ENCODE measurements at places on chromosomes 3 and 15.
A peak's percentile ranks its signal among the peaks of the same experiment; 100 is the strongest.

DNA sequence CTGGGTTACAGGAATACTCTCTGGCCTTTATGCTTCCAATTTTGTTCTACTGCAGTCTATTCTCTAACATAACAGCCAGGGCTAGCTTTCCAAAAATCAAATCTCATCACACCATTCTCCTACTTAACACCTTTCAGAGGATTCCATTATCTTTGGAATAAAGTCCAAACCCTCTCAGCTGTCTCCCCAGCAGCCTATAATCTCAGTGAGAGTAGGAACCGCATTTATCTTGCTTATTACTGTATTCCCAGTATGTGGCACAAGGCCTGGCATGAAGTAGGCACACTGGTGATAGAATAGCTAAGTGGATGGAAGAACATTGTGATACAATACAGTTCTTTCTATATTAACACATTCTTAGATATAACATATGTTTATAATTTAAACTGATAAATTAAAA, 49.0 kb upstream of the MYO5C start:
- DNase-seq, result no peak

DNA sequence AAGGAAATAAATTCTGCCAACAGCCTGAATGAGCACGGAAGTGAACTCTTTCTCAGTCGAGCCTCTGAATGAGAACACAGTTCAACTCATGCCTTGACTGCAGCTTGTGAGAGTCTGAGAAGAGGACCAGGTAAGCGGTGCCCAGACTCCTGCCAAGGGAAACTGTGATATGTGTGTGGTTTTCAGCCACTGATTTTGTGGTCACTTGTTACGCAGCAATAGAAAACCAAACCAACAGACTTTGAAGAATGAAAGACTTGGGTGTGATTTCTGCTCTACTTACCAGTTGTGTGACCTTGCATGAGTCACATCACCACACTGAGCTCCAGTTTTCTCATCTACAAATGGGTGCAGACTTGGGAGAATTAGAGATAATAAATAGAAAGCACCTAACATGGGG, 30.6 kb upstream of the FAM107A start:
- no peak for DNase-seq

DNA sequence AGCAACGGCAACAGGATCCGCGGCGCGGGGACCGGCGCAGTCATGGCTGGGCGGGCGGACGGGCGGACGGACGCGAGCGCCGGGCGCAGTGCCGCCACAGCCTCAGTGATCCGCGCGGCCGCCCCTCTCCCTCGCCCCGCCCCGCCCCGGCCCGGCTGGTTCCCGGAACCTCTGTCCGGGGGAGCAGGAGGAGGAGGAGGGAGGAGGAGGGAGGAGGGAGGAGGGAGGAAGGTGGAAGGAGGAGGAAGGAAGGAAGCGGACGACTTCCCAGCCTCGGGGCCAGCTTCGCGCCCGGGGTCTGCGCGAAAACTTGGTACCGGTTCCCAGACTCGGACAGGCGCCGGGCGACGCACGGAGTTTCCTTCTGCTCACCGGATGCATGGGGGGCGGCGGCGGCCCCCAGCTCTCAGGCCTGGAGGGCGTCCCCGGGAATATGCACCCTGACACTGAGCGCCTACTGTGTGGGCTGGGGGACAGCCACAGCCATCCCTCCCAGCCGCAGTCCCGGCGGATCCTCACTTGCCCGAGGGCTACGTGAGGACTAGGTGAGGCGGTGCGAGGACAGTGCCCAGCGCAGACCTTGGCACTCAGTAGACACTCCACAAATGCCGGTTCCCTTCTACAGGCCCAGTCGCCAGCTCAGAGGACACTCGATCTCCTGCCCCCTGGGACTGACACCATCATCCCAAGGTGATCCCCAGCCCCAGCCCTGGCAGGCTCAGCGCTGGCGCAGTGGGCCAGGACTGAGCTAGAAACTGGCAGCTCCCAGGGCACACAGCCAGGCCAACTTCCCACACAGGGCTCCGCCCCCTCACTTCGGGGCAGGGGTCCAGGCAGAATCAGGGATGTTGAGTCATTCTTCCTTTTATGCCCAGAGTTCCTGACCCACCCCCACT, at the start of gene SHISA5:
Gene SHISA5 (minus strand): TSS at position 124 of the 896 bp plus-strand sequence. CDS start 80 bp downstream, at position 44.
- peak; percentile 74 for DNase-seq

GRCh38 chr3:130621824-130622223, 104.8 kb downstream of the COL6A6 start:
- peak; percentile 72 for DNase-seq

GRCh38 chr3:123042413-123042812, 14.8 kb upstream of the SEMA5B start:
- DNase-seq, result peak; percentile 55

DNA sequence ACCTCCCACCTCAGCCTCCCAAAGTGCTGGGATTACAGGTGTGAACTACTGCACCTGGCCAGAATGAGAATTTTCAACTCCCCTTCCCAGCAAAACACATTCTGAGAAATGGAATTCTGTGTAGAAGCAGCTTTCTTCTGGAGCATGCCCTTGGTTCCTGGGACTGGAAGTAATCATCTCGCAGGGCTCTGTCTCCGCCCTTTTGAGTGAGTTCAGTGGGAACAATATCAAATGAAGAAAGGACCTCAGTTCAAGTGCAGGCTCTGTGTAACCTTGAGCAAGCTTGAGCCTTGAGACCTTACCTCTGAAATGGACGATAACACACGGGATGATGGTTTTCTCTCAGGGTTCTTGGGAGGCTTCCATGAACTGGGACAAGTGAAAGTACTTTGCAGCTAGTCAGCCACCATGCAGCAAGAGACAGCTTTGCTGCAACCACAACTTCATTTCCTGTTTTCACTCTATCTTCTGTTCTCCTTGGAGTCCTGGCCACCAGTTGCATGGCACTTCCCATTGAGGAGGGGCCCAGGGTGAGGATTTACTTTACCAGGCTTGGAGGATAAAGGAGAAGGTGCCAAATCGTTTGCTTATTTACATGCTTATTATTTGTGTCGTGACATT, 35.7 kb upstream of the IGF1R start:
- DNase-seq, result no peak

DNA sequence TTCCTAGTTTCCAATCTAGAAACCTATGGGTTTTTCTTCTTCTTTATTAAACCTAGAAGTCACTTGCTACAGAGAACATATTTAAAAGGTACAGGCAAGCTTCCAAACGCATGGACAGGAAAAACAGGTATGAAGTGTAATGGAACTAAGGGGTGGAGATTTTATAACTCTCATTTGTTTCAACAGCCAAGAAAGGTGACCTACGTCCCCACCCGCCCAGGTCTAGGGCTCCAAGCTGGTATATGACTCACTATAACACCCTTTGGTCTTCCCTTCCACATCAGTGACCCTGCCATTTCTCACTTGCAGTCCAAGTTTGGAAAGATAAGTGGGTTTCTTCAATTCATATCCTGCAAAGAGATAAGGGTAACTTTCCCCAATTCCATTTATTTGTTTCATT, 6.0 kb upstream of the LIPH start:
- DNase-seq, result no peak
